Activated naive CD4-positive, alpha-beta T cell treated with anti-CD3 and anti-CD28 coated beads, Interleukin-2, amount 50 U/mL, for 16 hours (primary cell): ENCODE measurements at places on chromosomes 1 and 21.
A peak's percentile ranks its signal among the peaks of the same experiment; 100 is the strongest.

GRCh38 chr1:119492763-119493162 lies 14.2 kb upstream of the HSD3B1 start:
- no peak for DNase-seq

DNA sequence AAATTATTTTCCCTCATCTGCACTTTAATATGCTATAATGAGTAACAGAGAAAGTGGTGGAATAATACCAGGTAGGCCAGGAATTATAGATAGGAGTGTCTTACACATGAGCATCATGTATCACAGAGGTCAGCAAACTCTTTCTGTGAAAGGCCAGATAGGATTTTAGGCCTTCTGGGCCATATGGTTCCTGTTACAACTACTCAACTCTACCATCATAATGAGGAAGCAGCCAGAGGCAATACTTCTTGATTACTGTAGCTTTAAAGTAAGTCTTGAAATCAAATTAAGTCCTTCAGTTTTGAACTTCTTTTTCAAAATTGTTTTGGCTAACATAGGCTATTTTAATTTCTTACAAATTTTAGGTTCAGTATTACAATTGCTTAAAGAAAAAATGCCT lies 32.1 kb upstream of the IGSF3 start:
- DNase-seq: no peak

- DNase-seq: peak; percentile 6
Measured at GRCh38 chr21:46151261-46151988, 4.0 kb downstream of the FTCD start.

DNA sequence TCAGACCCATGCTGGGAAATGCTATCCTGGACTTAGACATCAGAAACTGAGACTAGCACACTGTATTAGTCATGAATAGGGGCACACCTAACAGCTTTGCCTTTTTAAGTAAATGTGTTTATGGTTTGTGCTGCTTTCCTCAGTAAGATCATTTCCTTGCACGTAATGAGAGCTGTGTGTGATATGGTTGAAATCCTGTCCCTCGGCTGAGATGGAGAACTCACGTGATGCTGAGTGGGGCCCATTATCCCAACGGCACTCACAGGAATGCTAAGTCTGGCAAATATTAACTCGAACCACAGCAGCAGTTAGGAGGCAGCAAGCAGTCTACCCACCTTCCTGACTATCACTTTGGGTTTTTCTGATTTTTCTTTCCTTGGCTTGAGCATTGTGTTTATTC lies 38.2 kb downstream of the BCL9 start:
- no peak for DNase-seq

GRCh38 chr1:185433667-185434066 lies 116.6 kb upstream of the IVNS1ABP start:
- no peak for DNase-seq

DNA sequence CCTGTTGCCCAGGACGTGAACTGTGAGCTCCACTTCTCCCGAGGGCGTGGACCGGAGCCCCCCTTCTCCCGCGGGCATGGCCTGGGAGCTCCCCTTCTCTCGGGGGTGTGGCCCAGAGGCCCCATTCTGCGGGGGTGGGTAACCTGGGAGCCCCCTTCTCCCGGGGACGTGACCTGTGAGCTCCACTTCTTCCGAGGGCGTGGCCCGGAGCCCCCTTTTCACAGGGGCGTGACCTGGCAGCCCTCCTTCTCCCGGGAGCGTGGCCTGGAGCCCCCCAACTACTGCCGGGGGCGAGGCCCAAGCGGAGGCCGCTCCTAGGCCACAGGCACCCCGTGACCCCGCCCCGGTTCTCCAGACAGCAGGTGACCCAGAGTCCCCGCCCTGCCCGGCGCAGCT lies 320 bp downstream of the C1orf174 start:
- no peak for DNase-seq

- DNase-seq: peak; percentile 53
Measured at GRCh38 chr1:27332536-27333281, 9.1 kb upstream of the SYTL1 start.

GRCh38 chr1:81780705-81781454 lies 19.9 kb upstream of the ADGRL2 start:
- DNase-seq: no peak

- peak; percentile 16 for DNase-seq
Measured at GRCh38 chr1:8031176-8031785, 5.2 kb upstream of the ERRFI1 start.

DNA sequence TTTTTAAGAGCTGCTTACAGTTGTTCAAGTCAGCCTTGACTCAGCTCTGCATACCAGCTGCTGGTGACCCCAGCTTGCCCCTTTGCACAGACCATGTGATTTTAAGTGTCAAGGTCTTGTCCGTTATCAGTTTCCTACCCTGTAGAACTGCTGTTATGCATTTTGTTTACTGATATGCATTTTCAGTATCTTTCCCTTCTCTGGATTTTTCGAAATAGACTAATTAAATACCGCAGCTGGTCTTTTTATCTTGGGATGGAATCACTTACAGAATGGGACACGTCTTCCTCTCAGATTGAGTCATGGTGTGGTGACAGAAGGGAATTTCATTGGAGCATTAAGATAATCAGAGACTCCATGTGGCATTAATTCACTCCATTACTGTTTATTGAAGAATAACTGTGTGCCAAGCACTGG lies 145.6 kb downstream of the FMN2 start:
- no peak for DNase-seq

GRCh38 chr1:202952818-202953217 lies 5.3 kb downstream of the ADIPOR1 start:
- no peak for DNase-seq

DNA sequence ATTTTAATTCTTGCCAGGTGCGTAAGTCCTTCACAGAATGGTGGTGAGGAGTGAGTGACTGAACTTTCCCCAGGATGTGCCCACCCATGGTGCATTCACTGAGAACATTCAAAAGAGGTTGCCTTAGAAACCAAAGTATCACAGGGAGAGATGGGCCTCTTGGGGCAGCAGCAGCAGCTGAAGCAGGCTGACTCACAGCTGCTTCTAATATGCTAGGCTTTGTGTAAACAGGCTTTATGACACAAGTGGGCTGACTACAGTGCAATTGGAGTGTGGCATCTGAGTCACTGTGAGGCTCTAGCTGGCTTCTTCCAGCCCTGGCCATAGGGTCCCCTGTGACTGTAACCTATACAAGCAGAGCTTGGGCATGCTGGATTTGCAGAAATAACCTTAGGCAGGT lies 12.6 kb downstream of the PIGP start:
- no peak for DNase-seq

GRCh38 chr1:159951551-159951950 lies 2.5 kb downstream of the SLAMF9 start:
- no peak for DNase-seq
